ENCODE measurements at places on chromosomes 16 and 17.

- DNase-seq, result no peak
These were observed 57.3 kb upstream of the BCO1 start for GRCh38 chr16:81181013-81181720.

DNA sequence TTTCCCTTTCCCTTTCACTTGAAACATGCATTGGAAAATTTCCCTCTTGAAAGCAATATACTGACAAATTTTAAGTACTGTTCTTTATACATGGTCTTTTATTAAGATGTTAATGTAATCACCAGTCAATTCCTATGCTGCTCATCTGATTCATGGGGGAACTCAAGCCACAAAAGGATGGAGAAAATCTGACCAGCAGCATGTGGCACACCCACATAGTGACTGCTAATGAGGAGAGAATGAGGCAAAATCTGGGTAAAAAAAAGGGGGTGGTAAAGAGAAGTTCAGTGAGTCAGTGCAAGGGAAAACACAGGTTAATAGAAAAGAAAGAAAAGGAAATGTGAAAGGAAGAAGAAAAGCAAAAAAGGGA lies 11.3 kb downstream of the RFFL start:
- DNase-seq, result no peak

- no peak for DNase-seq
These were observed 121.1 kb downstream of the WWOX start for GRCh38 chr16:78220571-78220970.

DNA sequence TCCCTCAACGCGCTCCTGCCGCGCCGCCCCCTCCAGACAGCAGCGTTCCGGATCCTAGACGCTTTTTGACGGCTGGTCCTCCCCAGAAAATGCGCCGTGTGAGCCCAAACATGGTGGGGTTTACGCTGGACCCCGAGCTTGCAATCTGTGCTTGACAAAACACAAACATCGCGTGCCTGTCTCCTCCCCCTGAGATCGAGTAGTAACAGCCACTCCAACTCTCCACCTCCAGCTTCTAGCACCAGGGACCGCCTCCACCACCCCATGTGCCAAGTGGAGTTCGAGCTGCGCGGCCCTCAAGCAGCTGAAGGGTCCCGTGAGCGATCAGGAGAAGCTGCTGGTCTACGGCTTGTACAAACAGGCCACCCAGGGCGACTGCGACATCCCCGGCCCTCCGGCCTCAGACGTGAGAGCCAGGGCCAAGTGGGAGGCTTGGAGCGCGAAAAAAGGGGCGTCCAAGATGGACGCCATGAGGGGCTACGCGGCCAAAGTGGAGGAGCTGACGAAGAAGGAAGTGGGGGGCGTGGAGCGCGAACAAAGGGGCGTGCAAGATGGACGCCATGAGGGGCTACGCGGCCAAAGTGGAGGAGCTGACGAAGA lies 656 bp upstream of the GEMIN4 start:
- DNase-seq, result peak; percentile 27

DNA sequence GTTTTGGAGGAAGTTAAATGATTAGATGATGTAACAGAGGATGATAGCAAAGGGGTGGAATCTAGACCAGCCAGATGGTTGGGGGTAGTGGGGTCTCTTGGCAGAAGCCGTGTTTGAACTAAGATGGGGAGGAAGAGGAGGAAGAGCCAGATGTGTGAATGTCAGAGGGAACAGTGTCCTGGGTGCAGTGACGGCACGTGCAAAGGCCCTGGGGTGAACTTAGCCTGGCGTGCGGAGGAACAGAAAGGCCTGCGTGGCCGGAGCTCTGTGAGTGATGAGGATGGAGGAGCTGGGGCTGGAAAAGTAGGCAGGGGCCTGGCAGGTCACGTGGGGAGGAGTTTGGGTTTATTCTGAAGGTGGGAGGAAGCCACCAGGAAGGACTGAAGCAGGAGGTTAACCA lies 26.4 kb upstream of the RMI2 start:
- DNase-seq, result no peak

DNA sequence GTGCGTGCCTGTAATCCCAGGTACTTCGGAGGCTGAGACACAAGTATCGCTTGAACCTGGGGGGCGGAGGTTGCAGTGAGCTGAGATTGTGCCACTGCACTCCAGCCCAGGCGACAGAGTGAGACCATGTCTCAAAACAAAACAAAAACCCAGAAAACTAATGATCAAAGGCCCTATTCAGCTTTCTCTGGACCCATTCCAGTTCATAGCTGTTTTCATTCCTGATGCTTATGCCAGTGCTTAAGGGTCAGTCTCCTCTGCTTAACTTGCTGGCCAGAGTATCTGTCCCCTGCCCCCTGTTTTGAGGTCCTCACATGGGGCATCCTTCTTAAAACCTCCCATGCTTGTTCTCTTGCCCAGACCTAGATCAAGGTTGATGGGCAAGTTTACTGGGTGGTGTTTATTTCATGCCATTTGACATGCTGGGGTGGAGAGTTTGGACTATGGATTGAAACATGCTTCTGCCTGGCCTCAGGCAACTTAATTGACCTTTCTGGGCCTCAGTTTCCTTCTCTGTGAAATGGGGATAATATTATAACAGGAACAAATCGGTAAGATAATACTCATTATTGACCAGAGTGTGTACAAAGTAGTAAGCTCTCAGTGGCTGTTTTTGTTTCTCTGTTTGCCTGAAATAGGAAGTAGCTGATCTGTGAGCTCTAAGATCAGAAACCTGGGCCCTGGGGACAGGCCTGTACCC lies 369.8 kb downstream of the CPPED1 start:
- no peak for DNase-seq

DNA sequence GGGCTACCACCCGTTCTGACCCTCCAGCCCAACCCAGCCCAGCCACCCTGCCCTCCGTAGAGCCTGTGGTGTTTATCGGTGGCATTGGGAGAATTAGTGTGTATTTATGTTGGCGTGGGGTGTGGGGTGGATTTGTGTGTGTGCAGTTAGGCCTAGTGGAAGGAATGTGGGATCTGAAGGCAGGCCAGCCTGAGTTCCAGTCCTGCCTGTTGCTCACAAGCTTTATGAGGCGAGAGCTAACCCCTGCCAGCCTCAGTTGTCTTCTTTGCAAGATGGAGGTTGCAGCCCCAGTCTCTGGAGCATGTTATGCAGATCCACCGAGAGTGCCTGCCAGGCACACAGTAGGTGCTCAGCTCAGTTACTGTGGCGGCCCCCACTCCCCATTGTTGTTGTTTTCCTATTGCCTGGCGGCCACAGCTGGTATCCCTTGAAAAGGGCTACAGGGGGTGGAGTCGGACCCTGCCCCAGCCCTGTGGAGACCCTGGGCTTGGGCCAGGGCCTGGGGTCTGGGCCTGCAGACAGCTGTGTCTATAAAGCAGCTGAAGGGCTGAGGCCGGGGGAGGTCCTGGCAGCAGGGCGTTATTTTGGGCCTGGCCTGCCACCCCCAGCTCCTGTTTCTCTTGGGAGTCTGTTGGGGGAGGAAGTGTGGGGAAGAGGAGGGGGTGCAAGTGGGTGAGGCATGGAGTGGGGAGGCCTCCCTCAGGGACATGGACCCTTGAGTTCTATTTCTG lies 5.1 kb downstream of the ERBB2 start:
- no peak for DNase-seq

- DNase-seq, result no peak
These were observed 369.2 kb downstream of the CDH13 start for GRCh38 chr16:82995924-82996441.

DNA sequence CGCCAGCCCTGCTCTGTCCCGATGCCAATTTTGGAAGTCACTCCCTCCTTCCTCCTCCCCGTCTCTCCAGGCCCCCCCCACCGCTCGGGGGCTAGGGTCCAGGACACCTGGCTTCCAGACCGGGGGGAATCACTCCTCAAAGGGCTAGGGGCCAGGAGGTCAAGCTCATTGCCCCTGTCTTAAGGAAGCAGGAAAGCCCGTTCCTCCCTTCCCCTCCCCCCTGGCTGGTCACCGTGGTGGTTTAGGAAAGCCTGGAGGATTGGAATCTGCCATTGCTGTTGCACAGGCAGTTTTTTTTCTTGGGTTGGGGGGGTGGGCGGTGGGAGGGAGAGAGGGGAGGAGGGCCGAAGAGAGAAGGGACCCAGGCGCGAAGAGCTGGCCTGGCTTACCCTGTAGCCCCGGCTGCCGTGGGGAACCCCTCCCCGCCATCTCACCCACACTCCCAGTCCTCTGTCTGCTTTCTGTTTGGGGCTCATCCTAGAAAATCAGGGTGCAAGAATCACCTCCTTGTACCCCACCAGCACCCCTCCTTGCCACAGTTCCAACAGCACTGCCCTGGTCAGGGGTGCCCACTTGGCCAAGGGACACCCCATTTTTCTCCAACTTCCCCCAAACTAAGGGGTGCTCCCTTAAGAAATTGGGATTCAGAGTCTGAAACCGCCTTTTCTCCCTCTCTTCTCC lies 2.9 kb upstream of the BCL6B start:
- no peak for DNase-seq

All from activated naive CD4-positive, alpha-beta T cell treated with anti-CD3 and anti-CD28 coated beads for 36 hours (primary cell).